Ureter (tissue), 1 donor: ENCODE measurements at places on chromosomes 6 and 20. TPM values are rescaled to one million over a fixed set of nuclear protein-coding genes. Genes with fewer than 3 reads are reported as not detected.

Gene HSPA1L
- 1.7 TPM for total RNA-seq

Gene STX11
- total RNA-seq = 5.8 TPM

GRCh38 chr20:25117990-25118389, 36.0 kb upstream of the VSX1 start:
- no peak for DNase-seq

- DNase-seq = no peak
Observed at GRCh38 chr6:169171951-169172350, 81.7 kb downstream of the THBS2 start.

DNA sequence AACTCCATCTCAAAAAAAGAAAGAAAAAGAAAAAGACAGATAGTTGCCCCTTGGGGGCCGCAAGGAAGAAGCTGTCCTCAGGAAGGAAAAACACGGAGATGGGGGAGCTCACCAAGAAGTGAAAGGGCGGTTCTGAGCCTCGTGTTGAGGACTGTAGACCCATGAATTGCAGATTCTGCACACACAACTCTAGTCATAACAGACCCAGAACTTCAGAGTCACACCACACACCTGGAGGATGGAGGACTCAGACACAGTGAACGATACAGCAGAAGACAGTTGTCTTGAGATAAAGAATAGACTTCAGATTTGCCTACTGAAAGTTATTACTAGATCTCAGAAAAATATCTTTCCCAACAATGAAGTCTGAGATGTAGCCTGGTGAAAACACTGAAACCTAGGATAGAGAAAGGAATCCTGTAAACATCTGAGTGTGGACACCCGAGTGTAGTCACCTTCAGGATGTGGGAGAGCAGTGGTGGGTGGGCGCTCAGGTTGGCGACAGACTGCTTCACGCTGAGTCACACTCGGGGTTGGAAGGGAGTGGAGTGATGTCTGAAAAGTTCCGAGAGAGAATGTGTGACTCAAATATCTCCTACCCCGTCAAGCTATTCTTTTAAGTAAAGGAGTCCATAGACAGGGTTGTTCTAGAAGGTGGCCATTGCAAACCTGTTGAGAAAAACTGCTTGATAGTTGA, 88.1 kb downstream of the MAP3K4 start:
- DNase-seq = no peak
